ENCODE measurements at places on chromosomes 4 and X.

DNA sequence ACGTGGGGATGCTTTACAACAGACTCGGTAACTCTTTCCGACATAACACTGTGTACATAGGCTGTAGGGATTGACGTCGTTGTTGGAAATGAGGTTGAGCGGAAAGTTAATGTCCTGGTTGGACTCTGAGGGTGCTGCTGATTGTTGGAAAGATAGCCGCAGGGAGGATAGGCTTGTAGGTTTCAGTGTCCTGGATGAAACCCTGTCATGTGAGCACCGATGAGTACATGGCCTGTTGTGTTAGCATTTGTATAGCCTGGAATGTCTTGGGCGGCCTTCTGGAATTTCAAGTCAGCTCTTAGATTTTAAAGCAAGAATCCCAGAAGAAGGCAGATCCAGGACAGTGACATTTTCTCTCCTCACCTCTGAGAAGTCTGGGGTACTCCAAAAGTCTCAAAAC, 63.3 kb downstream of the TBC1D14 start:
- DNase-seq, result no peak

DNA sequence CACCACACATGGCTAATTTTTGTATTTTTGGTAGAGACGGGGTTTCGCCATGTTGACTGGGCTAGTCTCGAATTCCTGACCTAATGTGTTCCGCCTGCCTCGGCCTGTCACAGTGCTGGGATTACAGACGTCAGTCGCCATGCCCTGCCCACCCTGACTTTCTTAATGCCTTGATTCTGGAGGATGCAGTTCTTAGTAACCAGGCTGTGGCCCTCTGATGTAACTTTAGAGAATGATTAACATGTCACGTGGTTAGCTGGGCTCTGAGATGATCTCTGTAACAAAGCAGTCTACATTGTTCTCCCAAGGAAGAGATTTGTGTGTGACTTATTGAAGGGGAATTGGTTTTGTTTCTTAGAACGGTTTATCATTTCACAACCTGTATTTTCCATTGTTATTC, 30.6 kb downstream of the ANK2 start:
- DNase-seq, result no peak

GRCh38 chr4:100386270-100386669, 131.6 kb downstream of the EMCN start:
- no peak for DNase-seq

DNA sequence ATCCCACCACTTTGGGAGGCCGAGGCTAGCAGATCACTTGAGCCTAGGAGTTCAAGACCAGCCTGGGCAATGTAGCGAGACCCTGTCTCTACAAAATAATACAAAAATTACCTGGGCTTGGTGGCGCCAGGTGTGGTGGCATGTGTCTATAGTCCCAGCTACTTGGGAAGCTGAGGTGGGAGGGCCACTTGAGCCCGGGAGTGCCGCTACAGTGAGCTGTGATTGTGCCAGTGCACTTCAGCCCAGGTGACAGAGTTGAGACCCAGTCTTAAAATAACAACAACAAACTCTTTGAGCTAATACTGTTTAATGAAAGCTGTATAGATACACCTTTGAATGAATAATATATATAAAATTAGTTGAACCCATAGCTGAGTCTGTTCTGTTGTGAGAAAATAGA, 9.7 kb downstream of the BCORL1 start:
- DNase-seq, result no peak

GRCh38 chr4:64000241-64000640, 409.0 kb downstream of the TECRL start:
- no peak for DNase-seq

GRCh38 chr4:67765928-67766327, 11.7 kb upstream of the GNRHR start:
- DNase-seq, result no peak

GRCh38 chrX:9403374-9403773, 61.5 kb upstream of the TBL1X start:
- DNase-seq, result no peak

DNA sequence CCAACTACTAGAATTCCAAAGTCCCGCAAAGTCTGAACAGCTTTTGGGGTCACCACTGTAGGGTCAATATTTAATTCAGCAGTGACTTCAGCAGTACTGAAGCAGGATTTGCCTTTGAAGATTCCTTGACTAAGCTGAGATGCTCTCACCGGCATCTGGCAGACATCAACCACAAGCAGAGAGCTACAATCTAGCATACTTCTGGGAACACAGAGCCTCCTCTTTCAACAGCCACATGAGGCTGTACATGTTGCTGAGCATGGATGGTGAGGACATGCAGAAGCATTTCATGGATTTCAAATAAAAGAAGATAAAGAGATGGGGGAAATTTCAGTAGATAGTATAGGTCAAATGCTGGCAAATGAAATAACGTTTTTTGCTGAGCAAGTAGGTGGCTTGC, 6.6 kb upstream of the ASB11 start:
- no peak for DNase-seq

DNA sequence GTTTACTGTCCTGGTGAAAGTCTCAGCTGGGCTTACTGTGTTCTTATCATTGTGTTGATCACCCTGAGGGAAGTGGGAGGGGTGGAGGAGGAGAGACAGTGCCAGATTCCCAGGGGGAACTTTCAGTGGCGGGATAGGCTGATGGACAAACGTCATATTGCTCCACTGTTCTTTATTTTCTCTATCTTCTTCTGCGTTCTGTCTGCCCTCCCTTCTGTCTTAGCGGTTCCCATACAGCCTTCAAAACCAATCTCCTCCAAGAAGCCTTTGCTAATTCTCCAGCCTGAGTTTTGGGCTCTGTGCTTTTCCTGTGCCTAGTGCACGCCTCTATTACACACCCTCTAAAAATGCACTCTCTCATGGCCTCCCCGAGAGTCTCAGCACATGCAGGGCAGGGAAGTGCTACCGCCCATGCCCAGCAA, 448.7 kb upstream of the FAT1 start:
- DNase-seq, result no peak

DNA sequence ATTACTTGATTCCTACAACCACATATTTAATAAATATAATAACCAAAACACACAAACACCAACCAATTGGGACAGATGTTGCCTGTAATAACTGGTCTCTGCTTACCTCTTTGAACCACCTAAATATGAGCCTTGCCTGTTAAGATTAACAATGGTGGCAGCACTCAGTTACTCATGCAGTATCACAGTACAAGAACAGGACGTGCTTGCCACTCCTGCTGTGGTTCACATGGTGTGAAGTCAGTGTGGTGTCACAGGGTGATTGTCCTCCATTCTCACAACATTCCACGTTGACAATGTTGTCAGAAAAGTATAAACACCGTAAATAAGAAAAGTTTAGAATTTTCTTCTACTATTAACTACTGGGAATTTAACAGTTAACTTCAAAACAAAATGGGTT, 365.0 kb downstream of the PPP3CA start:
- DNase-seq, result no peak

DNA sequence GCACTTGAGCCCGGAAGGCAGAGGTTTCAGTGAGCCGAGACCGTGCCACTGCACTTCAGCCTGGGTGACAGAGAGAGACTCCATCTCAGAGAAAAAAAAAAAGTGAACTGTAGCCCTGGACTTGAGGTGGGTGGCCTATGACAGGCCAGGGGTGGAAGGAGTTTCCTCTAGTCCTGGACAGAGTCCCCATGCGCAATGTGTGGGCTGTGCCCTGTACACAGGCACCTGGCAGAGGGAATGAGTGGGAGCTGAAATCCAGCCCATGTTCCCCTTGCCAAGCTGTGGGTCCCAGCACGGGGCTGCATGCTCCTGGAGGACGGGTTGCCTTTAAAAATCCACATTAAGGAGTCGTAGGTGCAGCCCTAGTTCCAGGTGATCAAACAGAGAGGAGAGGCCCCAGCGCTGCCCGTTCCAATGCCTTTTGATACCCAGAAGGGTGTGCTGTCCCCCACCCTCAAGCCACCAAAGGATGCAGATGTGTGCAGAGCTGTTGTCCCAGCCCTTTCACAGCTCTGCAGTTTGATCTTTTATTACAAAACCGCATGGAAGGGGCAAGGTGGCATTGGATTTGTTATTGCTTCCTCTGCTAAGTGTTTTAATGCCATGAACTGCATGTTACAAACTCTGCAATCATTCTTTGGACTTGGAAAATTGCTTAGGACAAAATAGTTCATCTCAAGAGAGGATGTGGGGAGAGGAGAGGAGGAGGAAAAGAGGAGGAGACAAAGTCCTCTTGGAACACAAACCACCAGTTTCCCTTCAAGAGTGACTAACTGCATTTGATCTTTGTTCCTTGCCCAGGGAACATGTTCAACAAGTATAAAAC, 38.0 kb upstream of the PDK3 start:
- no peak for DNase-seq

GRCh38 chr4:16290681-16291420, 64.6 kb upstream of the TAPT1 start:
- no peak for DNase-seq

DNA sequence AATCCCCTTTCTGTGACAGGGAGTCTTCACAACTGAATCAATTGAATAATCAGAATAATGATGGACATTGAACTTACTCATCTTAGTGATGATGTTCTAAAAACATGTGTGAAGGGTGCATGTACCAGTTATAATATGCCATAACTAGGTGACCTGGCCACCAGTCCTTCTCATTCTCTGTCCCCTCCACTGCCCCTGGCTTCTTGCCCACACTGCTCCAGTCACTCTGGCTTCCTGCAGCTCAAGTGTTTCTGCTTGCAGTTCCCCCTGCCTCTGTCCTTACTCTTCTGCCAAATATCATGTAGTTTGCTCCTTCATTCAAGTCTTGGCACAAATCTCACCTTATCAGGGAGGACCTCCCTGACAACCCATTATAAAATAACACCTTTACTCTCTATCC, 168.1 kb upstream of the SLC7A11 start:
- DNase-seq, result no peak

DNA sequence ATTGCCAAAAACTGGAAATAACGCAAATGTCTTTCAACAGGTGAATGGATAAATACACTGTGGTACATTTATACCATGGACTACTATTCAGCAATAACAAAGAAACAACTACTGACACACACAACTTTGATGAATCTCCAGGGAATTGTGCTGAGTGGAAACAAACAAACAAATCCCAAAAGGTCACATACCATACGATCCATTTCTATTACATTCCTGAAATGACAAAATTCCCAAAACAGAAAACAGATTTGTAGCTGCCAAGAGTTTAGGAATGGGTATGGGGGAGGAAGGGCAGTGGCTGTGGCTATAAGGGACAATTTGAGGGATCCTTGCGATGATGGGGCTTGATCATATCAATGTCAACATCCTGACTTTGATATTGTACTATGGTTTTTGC, 2.5 kb downstream of the ZNF182 start:
- no peak for DNase-seq

DNA sequence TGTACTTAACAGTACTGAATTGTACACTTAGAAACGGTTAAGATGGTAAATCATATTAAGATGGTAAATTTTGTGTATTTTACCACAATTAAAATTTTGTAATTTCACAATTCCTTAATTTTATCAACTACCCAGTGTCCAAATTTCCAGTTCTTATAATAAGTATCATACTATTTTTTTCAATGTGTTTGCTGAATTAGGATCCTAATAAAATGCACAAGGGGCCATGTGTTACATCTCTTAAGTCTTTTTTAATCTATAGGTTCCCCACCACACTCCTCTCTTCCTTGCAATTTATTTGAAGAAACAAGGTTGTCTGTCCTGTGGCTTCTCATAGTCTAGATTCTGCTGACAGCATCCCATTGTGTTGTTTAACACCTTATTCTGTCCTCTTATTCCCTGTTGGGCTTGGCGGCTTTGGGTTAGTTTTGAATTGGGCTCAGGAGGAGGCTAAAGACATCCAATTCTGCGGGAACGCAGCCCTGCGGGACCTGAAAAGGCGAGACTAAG, 533 bp upstream of the SYAP1 start:
- no peak for DNase-seq

DNA sequence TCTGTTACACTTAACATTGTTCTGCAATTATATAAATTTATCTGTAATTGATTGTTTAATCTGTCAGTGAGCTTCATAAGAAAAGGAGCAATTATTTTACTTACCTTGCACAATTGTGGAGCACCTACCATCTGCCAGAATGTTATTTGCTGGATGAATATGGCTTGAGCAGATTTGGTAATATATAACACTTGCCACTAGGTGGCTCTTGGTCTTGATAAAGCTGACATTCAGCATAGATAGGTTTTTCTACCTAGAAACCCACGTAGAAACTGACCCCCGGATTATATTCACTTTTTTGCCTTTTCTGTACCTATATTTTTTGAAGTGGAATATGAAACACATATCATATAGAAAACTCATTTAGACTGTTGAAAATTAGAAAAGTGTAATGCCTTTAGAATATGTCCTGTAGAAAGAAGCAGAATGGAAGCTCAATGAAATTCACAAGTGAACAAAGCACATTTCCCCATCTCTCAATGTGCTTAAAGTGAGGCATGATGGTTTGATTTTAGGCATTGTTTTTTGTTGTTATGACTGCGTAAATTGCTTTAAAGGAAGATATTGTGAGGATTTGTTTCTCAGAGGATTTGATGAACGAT, 9.5 kb downstream of the RBPJ start:
- DNase-seq, result no peak

GRCh38 chrX:148507418-148507817, 7.0 kb downstream of the AFF2 start:
- DNase-seq, result no peak

DNA sequence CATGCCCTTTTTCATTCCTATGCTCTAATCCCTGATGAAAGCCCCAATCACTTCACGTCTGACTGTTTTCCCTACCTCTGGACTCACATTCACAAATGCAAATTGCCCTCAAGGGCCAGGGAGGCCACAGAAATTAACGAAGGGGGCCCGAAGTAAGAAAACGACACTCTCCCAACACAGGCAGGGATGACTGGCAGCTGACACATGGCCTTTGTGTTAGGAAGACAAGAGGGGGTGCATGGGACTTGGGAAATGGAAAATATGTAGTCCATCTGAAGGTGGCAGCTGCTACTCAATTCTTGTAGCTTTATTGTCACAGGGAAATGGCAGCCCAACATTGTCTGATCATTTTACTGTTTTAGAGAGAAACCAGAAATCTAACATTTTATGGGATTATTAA, 12.3 kb upstream of the SPARCL1 start:
- no peak for DNase-seq

GRCh38 chr4:146255463-146255862, 41.1 kb downstream of the REELD1 start:
- no peak for DNase-seq

GRCh38 chr4:14446311-14446710, 556.0 kb upstream of the CPEB2 start:
- DNase-seq, result no peak

- DNase-seq, result no peak
These were observed 174.4 kb downstream of the FHIP1A start for GRCh38 chr4:151583157-151583914.

DNA sequence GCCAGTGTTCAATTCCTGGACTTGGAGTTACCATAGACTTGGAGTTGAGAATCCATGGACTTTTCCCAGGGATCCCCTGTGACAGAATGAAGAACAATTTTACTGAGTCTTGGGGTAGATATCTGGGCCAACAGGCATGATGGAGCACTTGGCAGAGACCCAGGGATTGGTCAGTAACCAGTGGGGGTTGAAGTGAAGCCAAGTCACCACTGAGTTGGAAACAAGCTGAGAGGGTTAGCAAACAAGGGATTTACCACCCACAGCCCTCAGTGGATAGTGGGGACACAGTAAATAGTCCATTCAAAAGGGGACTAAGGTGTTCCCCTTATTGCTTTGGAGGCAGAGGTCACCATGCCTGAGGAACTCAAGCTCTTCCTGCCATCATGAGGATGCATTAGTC, 281.7 kb downstream of the PPP1R2C start:
- DNase-seq, result no peak
